ENCODE measurements at places on chromosomes 6 and 20.

- no peak for DNase-seq
Observed at GRCh38 chr6:116111552-116112528, 11.2 kb downstream of the NT5DC1 start.

GRCh38 chr20:24868959-24869358 lies 80.1 kb upstream of the CST7 start:
- no peak for DNase-seq

DNA sequence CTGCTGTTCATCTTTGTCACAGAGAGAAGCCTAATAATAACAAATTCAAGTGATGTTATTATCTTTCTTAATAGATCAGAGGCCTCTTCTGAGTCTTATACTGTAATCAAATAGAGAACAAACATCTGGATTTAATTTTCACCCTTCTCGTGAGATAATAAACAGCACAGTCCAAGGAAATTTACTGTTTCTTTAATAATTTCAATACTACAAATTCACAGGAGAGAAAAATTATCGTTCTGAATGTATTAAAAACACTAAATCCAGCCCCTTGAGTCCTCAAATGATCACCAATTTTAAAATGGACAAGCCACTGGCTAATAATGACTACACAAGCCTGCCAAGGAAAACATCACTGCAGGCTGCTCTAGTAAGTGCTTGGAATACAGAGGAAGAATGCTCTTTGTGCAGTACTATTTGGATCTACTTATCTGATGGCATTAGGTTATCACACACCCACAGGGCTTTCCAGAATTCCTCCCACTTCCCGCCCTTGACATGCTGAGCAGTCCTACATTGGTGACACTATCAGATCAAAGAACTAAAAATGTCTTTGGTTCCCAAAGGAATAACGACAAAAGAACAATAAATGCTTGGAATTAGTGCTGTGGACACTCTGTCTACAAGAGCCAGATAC lies 38.1 kb downstream of the SYNE1 start:
- no peak for DNase-seq

DNA sequence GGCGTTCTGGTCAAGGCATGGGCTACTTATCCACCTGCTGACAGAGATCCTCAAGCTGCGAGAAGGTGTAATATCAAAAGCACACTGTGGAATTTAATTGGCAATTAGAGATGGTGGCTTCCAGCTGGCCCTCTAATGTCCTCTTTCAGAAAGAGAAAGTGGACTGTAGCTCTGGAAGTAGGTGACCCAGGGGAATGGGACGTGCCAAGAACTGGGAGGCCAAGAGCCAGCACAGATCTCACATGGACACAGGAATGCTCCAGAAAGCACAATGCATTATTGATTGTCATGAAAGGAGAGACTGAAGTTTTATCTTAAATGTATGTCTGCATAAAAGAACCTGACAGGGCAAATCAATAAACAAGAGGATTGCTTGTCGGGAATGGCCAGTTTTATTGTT lies 198.6 kb upstream of the CDH4 start:
- no peak for DNase-seq

DNA sequence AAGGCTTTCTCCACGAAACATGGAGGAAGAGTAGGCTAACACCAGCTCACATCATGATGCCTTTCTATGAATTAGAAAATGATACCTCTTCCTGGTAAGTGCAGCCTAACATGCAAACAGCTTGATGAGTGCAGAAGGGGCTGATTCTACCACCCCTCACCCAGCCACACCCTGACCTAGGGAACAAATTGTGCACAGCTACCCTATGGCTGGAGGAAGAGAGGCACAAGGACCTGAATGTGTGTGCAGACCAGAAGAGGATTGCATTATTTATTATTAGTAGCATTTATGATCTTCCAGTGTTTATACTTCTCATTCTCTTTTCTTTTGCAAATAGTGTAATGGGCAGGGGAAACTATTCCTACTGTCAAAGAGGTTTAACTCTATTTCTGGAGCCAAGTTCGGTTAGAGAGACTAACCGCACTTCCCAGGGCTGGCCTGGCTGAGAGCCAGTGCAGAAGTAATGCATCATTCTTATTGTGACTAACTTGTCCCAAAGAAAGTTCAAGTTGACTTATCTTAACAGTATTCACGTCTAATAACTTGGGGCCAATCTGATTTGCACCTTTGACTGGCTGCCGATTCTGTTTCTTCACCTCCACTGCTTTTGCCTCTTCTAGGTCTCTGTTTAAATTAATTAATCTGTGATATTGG lies 237.5 kb downstream of the CD83 start:
- no peak for DNase-seq
